ENCODE measurements at places on chromosomes 4 and X.
A peak's percentile ranks its signal among the peaks of the same experiment; 100 is the strongest.

DNA sequence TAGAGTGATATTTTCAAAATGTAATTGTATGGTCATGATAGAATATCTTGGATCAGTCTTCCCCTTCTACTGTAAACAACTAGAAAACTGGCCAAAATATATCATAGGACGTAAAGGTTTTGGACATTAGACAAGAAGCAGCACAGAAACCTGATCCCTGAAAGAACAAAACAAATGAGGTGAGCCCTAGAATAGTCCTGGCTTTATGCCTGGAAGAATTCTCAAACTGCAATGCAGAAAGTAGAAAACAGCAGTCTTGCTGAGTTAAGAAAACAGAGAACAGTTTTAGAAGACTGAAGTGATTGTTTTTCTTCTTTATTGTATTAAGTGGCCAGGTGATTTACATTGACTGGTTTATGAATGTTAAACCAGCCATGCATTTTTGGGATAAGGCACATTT lies 19.5 kb downstream of the NSUN7 start:
- H3K27me3 ChIP-seq = peaks cover 6% of the 10 kb centered on the region
- no peak for DNase-seq
- H3K4me3 ChIP-seq = no peak overlapping the region
- no peak overlapping the region for H3K27ac ChIP-seq
- H3K4me1 ChIP-seq = no peaks in the 10 kb centered on the region

- no peaks in the 10 kb centered on the region for H3K27me3 ChIP-seq
- no peak overlapping the region for H3K4me3 ChIP-seq
- H3K4me1 ChIP-seq = no peaks in the 10 kb centered on the region
- H3K36me3 ChIP-seq = no peaks in the 10 kb centered on the region
- no peak overlapping the region for H3K27ac ChIP-seq
These were observed 131.2 kb upstream of the KIT start for GRCh38 chr4:54526560-54526959.

- H3K36me3 ChIP-seq = no peaks in the 10 kb centered on the region
- H3K27ac ChIP-seq = peak overlapping the region; percentile 19
- DNase-seq = no peak
- H3K4me3 ChIP-seq = no peak overlapping the region
These were observed 81.3 kb upstream of the TSPAN5 start for GRCh38 chr4:98739751-98740150.

DNA sequence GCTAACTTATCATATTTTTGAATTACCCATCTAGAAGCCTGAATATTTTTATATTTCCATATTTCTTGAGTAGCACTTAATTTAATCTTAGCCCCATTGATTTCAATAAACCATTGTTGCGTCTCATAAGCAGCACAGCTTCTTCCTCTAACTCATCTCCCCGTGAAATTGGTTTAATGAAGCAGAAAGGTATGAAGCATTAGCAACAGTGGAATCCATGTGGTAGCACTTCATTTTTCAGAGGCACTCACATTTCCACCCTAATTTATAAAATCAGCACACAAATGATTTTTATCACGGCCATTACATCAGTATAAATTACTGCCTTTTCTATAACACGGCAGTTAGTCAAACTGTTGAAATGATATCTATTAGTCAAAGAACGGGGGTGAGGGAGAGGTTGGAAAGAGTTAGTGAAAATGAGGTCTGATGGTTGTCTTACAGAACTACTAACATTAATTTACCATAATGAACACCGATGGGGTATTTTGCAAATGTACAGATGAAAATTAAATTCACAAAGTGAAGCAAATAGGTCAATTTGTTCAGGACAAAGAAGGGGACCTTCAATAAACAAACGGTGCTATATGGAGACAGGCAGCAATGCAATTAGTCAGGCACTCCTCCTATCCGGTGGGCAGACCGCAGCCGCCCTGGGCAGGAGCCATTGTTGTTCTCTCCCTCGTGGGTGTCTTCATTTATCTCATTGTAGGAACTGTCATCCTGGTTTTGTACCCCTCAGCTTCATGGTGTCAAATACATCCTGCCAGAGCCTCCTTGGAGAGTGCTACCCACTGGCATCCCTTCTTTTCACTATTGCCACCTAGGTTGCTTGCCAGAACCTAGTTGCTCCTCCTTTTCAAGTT lies 205.7 kb downstream of the SOX3 start:
- H3K4me3 ChIP-seq = no peak overlapping the region
- H3K27ac ChIP-seq = no peak overlapping the region
- H3K36me3 ChIP-seq = no peaks in the 10 kb centered on the region

- H3K36me3 ChIP-seq = peaks cover 26% of the 10 kb centered on the region
- no peak for DNase-seq
- H3K27ac ChIP-seq = peak overlapping the region; percentile 19
- H3K4me1 ChIP-seq = peaks cover 7% of the 10 kb centered on the region
These were observed 28.4 kb downstream of the DDX60L start for GRCh38 chr4:168451744-168452390.

DNA sequence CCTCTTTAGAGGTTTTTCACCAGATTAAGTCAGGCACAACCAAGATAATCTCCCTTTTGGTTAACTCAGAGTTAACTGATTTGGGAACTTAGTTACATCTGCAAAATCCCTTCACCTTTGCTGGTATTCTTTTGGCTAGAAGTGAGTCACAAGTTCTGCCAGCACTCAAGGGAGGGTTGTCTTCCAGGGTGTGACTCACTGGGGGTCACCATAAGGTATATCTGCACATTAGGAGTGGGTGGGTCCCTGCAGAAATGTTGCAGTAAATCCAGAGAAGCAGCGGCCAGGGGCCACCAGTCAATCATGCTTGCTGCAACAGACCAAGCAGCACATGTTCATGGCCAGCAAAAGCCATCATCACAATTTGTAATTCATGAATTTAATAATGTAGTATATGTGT lies 59.8 kb upstream of the MAML3 start:
- H3K4me1 ChIP-seq = no peaks in the 10 kb centered on the region
- DNase-seq = no peak
- H3K36me3 ChIP-seq = no peaks in the 10 kb centered on the region
- peaks cover 18% of the 10 kb centered on the region for H3K27me3 ChIP-seq

DNA sequence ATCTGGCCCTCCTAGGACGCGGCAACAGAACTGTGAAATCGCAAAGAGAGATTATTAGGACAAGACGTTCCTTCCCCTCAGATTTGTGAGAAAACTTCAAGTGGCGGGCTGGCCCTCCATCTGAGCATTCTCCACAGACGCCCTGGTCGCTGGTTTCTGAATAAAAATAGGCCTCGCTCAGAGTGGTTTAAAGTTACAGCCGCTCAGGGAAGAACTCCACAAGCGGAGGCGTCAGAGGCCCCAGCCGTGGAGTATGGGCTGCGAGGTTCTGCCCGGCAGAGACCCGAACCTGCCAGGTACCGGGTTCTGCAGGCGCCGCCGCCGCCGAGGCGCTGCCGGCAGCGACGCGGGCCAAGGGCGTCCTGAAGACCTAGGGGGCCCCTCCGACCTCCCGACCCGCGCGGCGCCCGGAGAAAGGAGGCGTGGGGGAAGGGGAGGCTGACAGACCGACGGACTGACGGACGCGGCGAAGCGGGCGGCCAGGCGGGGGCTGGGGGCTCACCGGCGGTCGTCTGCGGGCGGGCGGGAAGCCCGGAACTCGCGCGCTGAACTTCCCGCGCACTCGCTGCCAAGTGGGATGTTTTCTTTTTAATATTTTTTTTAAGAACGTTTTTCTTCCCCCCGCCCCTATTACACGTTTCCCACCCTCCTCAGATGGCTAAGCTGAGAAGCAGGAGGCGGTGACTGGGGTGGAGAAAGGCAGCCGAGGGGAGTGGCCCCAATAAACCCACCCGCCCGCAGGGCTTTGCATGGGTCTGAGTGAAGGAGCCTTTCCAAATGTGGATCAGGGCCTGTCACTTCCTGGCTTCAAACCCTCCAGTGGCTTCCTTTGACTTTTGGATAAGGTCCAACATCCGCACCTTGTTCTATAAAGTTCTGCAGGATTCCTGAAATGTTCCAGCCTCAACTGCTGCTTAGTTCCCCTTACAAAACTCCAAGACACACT lies at the start of gene PABPC4L:
TSS of gene PABPC4L (minus strand) at position 574 of the 946 bp plus-strand sequence. CDS start 770 bp downstream, outside the sequence.
- H3K27ac ChIP-seq = no peak within 1 kb of the TSS
- H3K36me3 ChIP-seq = no peaks in the 10 kb centered on the region
- no peak for DNase-seq
- no peak within 1 kb of the TSS for H3K4me3 ChIP-seq
- H3K4me1 ChIP-seq = no peaks in the 10 kb centered on the region
- H3K27me3 ChIP-seq = no peaks in the 10 kb centered on the region
